ENCODE measurements at places on chromosomes 7 and 10. TPM values are rescaled to one million over a fixed set of nuclear protein-coding genes. Genes with fewer than 3 reads are reported as not detected.

UPP1 gene
- total RNA-seq: 8.3 TPM

SYT15B gene
- 0.89 TPM for total RNA-seq

FERD3L gene
- not detected for total RNA-seq

SPDYE1 gene
- not detected for total RNA-seq

STK31 gene
- total RNA-seq: 0.13 TPM

OR9A2 gene
- not detected for total RNA-seq

VENTX gene
- total RNA-seq: not detected

GIMAP5 gene
- total RNA-seq: 255 TPM

IL15RA gene
- 18.0 TPM for total RNA-seq

EPO gene
- not detected for total RNA-seq

CDHR1 gene
- total RNA-seq: 0.25 TPM

STEAP1B gene
- total RNA-seq: 10.9 TPM

ITPRID1 gene
- not detected for total RNA-seq

EIF3A gene
- 69.6 TPM for total RNA-seq

ABCA13 gene
- total RNA-seq: not detected
